ENCODE measurements at places on chromosomes 4 and X.
A peak's percentile ranks its signal among the peaks of the same experiment; 100 is the strongest.

DNA sequence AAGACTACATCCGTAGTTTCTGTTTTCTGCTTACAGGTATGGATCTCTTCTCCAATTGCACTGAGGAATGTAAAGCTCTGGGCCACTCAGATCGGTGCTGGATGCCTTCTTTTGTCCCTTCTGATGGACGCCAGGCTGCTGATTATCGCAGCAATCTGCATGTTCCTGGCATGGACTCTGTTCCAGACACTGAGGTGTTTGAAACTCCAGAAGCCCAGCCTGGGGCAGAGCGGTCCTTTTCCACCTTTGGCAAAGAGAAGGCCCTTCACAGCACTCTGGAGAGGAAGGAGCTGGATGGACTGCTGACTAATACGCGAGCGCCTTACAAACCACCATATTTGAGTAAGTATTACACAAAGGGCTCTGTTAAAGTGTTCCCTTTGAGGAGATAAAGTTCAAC is 13.8 kb downstream of the PCDH10 start:
- DNase-seq: no peak

DNA sequence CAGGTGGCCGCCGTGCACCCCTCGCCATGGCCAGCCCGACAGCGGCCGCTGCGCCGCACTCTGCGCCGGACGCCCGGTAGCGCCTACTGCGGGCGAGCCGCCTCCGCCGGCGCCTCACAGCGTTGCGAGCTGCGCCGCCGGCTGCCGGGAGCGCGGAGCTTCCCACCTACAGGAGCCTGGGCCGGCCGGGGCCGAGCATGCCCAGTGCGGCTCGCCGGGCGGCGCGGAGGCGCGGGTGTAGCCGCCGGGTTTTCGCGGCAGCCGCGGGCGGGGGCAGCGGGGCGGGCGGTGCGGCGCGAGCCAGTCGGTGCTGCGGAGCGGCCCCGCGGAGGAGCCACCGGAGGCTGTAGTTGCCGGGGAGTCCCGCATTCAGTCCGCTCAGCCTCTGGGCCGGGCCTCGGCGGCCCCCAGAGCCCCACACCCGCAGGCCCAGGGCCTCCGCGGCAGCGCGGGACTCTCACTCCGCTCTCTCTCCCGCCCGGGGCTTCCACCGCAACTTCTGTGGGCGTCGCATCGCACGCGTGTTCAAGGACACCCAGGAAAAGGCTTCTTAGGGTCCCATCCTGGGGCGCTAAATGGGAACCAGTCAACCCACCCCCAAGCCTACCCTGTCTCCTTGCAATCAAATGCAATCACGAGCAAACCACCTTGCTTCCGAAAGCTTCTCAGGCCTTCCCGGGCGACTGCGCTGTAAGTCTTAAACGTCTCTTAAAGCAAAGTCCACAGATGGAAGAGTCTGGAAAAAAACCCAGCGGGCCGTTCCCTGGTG is at the start of gene MFAP3L:
MFAP3L (minus strand) TSS at position 143 of the 769 bp plus-strand sequence. CDS start 20,518 bp downstream, outside the sequence.
- peak; percentile 52 for DNase-seq

DNA sequence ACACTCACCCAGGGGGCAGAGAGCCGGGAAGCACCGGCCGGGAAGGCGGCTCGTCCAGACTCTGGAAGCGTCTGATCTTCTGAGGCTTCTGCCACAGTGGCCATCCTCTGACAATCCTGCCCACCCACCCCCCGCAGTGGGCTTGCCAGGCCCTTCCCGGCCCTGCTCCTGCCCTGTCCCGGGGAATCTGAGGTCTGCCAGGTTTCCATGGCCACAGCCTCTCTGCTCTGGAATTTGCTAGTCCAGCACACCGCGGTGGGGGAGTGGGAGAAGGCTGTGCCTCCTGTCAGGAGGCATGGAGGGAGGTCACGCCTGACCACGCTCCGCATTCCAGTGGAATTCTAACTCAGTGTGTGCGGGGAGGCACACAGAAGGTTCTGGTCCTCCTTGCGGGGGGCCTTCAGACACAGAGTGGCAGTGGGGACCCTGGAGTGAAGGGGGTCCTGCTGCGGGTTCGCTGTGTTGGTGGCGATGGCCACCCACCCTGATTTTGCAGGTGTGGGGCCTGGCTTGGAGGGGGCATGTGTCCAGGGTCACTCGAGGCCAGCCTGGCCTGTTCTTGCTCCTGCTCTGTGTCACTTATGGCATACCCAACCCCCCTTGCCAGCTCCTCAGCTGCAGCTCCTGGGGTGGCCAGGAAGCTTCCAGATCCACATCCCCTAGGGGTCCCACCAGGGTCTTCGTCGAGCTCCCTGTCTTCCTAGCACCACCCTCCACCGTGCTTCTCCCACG is 55.6 kb upstream of the ADRA2C start:
- no peak for DNase-seq

DNA sequence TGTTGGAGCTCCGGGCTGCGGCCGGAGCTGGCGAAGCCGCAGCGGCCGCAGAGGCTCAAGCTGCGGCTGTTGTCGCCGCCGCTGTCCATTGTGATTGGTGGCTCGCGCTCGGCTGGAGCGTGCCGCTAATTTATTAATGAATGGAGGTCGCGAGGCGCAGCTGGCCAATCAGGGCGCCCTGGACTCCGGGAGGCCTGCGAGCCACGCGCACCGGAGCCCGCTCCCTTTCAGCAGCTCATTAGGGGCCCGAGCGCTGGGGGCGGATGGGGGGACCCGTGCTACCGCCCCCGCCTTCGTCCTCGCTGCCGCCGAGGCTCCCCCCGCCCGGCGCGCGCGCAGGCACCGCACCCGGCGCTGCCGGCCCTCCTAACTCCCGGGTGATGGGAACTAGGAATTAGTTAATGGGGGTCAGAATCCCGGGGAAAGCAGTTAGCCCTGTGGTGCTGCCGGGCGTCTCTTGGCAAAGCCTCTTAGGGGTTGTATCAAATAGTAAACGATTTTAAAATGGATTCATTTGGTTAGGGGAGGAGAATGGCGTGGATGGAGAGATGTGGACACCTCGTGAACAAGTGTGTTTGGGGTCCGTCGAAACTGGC is 589 bp upstream of the NEUROG2 start:
- peak; percentile 17 for DNase-seq

GRCh38 chr4:36872679-36873078 is 371.9 kb upstream of the NWD2 start:
- DNase-seq: no peak

GRCh38 chrX:46461660-46462191 is 83.5 kb downstream of the ZNF674 start:
- DNase-seq: no peak

DNA sequence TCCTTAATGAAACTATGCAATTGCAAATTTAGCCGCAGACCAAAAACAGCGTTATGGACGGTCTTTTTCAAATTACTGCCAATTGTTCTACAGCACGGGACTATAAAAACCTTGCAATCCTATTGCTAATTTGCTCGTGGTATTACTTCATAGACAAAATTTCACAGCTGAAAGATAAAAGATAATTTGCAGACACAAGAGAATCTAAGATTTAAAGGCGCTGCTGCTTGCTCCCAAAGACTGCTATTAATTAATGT is 1.4 kb upstream of the CAMK2D start:
- DNase-seq: no peak

DNA sequence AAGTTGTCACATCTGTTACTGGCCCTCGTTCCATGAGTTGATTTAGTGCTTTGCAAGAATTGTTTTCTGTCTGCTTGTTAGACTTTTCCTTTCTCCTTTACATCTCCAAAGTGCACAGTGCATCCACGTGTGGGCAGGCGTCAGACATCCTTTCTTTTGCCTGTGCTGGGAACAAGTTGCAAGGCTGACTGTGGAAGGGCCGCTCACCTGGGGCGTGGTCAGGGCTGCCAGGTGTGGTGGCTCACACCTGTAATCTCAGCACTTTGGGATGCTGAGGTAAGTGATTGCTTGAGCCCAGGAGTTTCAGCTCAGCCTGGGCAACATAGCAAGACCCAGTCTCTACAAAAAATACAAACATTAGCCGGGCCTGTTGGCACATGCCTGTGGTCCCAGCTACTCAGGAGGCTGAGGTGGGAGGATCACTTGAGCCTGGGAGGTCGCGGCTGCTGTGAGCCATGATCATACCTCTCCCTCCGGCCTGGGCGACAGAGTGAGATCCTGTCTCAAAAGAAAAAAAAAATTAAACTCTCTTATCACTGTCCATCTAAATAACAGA is 46.2 kb downstream of the RGS12 start:
- no peak for DNase-seq

GRCh38 chr4:113689394-113689793 is 72.1 kb downstream of the CAMK2D start:
- no peak for DNase-seq

- no peak for DNase-seq
Measured at GRCh38 chr4:156992943-156993342, 21.3 kb upstream of the PDGFC start.

- no peak for DNase-seq
Measured at GRCh38 chrX:110108381-110108821, 105.5 kb downstream of the TMEM164 start.

DNA sequence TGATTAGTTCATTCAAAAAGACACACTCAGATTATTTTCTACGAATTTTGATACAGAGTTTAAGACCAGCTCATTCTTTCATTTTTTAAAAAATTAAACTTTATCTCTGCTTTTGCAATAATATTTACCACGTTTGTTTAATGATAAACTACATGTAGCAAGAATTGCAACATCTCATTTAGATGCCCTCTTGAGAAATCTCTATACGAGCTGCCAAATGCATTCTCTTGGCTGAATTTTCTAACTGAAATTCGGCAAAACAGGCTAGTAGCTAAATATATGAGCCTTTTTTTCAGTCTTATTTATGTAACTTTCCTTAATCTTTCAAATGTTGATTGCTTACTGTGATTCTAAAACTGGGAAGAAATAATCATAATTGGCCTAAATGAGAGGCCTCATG is 2.1 kb upstream of the GC start:
- no peak for DNase-seq

DNA sequence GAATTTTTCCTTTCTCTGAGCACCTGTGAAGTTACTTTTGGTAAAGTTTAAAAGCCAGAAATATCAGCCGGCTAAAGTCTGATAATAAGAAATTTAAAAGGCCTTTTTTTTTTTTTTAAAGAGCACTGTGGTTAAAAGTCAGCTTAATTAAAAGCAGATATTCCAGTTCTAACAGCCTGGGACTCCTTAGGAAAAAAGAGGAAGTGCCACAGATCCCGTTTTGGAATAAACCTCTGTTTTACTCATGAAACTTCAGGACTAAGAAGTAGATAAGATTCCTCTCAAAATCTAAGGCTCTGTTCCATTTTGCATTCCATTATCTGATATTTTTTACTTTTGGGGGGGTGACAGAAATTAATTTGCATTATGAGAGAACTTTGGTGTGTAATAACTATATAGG is 37.8 kb downstream of the ABCB7 start:
- no peak for DNase-seq

DNA sequence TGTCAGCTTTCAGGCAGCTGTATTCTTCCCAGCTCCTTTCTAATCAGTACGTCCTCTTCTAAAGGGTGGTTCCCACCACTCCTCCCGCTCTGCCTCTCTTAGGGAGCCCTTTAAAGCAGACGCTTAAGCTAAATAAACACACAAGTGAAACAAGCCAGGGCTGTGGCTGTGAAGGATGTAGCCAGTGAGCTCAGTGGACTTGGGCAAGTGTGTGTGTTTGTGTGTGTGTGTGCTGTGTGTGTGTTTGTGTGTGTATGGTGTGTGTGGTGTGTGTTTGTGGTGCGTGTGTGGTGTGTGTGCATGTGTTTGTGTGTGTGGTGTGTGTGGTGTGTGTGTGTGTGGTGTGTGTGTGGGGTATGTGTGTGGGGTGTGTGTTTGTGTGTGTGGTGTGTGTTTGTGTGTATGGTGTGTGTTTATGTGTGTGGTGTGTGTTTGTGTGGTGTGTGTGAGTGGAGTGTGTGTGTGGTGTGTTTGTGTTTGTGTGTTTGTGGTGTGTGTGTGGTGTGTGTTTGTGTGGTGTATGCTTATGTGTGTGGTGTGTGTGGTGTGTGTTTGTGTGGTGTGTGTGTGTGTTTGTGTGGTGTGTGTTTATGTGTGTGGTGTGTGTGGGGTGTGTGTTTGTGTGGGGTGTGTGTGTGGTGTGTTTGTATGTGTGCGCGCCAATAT is 283.3 kb downstream of the PTTG2 start:
- no peak for DNase-seq

DNA sequence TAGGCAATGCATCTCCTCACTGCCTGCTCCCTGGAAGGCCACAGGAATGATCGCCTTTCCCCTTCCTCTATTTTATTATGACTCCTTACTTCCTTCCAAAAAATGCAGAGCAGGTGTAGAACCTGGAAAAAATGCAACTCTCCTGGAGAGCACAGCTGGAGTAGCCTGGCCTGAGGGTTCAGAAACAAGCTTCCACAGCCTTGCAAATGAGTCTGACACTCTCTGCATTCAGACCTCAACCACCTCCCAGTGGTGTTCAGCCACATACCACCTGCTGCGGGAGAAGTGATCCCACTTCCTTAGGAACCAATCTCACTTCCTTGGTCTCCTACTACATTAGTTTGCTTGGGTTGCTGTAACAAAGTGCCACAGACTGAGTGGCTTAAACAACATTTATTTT is 368.1 kb upstream of the NOCT start:
- DNase-seq: no peak

- no peak for DNase-seq
Measured at GRCh38 chrX:5681159-5681558, 547.5 kb downstream of the NLGN4X start.

- no peak for DNase-seq
Measured at GRCh38 chrX:118216509-118216908, 99.9 kb upstream of the KLHL13 start.

- no peak for DNase-seq
Measured at GRCh38 chrX:128309311-128309710, 257.1 kb upstream of the ACTRT1 start.

GRCh38 chrX:124518885-124519284 is 172.5 kb downstream of the SH2D1A start:
- no peak for DNase-seq

DNA sequence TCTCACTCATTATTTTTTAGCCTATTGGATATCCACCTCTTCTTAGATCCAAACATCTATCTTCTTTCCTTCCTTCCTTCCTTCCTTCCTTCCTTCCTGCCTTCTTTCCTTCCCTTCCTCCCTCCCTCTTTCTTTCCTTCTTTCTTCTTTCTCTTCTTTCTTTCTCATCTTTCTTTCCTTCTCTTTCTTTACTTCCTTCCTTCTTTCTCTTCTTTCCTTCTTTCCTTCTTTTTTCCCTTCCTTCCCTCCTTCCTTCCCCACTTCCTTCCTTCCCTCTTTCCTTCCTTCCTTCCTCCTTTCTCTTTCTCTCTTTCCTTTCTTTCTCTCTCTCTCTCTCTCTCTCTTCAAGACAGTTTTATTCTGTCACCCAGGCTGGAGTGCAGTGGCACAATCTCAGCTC is 1239.8 kb downstream of the PCDH7 start:
- no peak for DNase-seq

- no peak for DNase-seq
Measured at GRCh38 chr4:153679486-153679885, 4.6 kb upstream of the TLR2 start.

DNA sequence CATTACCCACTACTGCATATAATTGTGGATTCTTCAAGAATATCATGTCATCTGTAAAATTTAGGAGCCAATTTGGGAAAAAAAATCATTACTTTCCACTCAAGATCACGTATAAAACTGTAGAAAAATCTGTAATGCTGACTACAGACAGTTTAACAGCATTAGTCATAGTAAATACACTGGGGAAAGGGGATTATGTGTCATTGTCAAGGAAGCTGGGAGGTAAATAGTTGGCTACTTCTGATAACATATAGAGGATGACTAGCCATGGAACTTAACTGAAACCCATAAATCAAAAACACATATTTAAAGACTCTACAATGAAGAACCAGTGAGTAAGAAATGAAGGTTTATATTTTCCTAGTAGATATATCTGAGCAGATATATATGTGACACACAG is 1666.4 kb upstream of the IGFBP7 start:
- no peak for DNase-seq

GRCh38 chr4:74230902-74231499 is 73.1 kb downstream of the MTHFD2L start:
- DNase-seq: no peak

GRCh38 chrX:132470831-132471230 is 18.0 kb downstream of the MBNL3 start:
- no peak for DNase-seq

All from NCI-H2171 (cell line).